ENCODE measurements at places on chromosomes 6 and 20.

DNA sequence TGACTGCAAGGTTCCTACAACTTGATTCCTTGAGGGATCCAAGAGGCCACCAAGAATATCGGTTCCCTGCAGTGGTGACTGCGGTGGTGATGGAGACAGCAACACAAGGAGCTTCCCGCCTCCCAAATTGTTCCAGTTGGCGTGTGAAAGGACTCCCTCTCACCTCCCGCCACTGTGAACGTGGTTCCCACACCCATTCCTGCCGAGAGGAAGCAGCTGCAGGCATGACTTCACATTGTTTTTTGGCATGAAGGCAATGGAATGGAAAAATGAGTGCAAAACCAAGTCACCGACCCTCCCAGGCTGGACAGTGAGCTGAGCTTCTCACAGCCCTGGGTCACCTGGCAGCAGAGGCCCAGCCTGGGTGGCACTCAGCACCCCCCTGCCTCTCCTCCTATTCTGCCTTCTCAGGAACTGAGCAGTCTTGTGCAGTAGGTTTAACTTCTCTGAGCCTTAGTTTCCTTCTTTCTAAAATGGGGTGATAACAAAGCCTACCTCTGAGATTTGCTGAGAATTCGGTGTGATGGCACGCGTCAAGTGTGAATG, 75.0 kb downstream of the CNKSR3 start:
- no peak for DNase-seq

DNA sequence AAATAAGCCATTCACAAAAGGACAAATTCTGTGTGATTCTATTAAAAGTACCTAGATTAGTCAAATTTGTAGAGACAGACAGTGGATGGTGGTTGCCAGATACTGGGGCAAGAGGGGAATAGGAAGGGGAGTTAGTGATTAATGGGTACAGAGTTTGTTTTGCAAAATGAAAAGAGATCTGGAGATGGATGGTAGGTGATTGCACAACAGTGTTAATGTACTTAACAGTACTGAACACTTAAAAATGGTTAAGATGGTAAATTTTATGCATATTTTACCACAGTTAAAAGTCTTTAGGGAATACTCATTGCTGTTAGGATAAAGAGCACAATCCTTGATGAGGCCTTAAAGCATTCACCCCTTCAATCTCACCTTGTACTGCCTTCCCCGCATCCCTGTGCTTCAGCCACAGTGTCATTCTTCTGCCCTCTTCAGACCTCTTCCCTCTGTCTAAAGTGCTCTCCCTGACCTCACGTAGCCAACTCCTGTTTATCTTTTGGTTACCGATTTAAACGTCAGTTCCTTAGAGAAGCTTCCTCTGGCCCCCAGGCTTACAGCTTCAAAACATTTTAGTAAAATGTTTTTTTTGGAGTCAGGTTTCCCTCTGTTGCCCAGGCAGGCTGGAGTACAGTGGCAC, 11.8 kb downstream of the PSMF1 start:
- DNase-seq, result no peak

GRCh38 chr20:3612795-3613572, 50.2 kb downstream of the GFRA4 start:
- no peak for DNase-seq

DNA sequence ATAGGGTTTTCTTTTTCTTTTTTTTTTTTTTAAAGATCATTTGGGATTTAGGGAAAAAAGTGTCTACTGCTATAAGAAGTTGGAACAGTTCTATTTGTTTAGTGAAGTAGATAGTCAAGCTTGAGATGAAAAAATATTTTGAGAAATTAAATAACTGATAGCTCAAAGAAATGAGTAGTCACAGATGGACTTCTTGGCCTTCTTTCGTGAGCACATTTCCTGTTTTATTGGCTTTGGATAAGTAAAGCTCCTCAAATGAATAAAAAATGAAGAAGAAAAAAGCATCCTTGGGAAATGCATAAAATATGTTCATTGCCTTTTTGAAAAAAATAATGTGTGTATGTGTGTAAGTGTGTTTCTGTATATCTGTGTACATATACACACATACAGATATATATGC, 515.9 kb downstream of the GRIK2 start:
- no peak for DNase-seq

DNA sequence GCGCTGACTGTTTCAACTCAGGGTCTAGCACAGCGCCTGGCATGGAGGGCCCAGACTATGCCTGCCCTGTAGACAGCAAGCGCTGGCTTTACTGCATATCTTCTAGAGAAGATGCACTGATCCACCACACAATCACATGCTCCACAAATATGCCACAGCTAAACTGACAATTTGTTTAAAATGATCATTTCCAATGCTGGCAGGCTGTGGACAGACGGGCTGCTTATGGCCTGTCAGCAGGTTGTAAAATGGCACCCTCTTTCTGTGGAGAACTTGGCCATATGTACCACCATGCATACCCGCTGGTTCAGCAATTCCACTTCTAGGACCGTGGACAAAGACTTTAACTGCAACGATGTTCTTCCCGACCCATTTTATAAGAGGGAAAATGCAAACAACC, 40.8 kb downstream of the STAU1 start:
- DNase-seq, result no peak

- DNase-seq, result no peak
These were observed 17.7 kb downstream of the GTF2H5 start for GRCh38 chr6:158185729-158186456.

DNA sequence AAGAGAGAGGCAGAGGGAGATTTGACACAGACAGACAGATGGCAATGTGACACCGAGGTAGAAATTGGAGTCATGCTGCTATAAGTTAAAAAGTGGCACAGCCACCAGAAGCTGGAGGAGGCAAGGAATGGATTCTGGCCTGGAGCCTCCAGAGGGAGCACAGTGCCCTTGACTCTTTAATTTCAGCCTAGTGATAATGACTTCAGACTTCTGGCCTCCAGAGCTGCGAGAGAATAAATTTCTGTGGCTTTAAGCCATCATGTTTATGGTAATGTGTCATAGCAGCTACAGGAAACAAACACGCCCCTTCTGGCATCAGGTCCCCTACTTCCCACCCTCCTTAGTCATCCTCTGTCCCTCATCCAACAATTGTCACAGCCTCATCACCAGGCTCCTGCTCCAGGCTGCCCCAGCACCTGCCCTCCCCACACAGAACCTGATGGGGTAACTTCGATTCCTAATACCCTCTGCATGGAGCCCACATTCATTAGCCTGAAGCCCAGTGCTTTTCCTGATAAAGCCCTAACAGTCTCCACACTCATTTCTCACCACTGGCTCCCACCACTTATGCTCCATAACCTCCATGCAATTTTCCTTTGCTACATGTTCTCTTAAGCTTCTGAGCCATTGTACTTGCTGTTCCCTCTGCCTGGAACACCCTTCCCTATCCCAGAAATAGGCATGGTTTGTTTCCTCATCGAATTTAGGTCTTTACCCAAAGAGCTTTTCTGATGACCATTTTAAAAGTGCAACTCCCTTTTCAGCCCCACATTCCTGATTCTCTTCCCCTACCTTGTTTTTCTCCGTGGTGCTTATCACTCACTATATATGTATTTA, 69.7 kb upstream of the TOX2 start:
- no peak for DNase-seq

DNA sequence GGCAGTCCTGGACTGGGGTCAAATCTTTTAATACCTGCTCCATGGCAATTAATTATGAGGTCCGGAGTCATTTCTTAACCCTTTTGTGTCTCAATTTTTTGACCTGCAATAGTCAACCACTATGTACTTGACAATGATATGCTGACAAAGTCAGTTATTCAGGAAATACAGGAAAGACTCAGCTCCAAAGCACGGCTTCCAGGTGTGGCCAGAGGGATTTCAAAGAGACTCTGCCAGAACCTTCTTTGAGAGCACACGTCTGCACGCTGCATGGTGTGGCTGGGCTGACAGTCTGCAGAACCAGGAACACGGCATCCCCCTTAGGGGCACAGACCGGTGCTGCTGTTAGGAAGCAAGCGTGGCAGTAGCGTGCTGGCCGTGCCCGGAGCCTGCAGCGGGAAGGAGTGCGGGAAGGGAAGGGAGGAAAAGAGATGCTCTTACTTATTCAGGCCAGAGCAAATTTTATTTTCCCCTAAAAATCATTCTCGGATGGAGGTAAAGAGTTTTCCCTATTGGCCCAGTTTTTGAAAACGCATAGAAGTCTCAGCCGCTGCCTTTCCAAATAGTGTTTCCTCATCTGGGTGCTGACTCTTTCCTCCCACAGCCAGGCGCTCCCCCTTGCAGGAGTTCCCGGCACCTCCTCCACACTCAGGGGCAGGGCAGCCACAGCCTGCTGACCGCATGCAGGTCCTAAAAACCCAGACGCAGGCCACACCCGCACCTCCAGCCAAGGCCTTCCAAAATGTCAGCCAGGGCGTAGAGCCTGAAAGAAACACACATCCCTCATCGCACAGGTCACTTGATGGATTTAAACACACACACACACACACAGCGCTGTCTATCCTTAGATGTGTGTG, 187.4 kb upstream of the SNX9 start:
- no peak for DNase-seq

- no peak for DNase-seq
These were observed 1075.6 kb upstream of the GJE1 start for GRCh38 chr6:141056945-141057625.

DNA sequence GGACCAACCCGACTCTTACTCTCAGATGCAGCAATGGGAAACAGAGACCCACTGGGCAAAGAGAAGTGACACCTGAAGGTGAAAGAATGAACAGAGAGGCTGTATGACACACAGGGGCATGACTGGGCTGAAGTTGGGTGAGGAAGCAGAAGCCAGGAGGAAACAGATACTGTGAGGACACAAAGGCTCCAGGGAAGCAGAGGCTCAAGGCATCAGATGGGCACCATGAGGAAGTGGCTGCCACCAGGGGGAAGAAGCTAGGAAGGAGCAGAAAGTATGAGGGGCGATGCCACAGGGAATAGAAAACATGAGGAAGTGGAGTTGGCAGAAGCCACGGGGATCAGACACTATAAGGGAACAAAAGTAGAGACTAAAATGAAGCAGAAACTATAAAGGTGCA, 30.9 kb upstream of the OCSTAMP start:
- no peak for DNase-seq

DNA sequence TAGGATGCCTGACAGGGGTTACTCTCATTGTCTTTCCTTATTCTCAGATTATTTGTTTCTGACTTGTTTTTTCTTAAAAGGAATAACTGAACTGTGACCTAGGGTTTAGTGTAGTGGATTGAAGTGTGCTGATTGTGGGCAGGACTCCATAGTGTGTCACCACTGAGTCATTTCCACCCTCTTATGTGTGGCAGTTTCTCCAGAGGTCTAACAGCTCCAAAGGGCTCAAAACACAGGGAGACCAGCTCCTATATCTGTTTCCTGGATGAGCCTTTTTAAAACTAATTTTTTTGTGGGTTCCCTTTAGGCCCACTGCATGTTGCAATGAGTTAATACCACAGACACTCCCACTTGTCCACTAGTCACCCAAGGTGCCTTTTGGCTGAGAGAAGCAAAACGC, 951.1 kb upstream of the ADGRB3 start:
- DNase-seq, result no peak

DNA sequence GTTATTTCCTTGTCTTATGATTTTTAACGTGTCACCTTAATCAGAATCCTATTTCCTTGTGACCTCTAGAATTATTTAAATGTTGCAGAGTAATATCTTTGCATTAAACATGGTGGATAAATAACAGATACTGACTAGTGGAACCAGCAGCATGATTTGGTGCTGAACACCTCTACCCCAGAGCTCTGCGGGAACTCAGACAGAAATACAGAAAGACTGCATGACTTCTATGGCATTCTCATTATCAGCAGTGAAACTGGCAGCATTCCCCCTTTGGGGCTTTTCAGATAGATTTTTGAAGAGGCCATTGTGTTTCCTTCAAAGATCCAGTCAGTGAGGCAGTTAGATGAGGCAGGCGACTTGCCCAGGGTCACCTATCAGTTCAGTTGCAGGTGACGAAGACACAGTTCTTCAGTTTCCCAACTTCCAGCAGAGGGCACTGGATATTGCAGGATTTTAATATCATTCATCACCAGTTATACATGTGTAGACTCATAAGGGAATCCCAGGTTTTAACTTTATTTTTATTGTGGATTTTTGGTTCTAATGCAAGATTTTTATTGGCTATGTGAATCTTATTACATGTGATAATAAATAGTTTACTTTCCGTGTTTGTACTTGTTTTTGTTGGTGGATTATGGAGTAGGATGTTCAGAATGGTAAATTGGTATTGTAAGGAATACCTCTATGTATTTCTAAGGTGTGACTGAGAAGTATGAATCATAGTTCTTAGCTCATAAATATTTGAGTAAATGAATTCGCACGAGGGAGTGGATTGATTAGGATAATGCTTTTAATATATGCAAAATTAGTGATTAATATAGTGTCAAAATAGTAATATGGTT, 81.3 kb downstream of the AFDN start:
- DNase-seq, result no peak

DNA sequence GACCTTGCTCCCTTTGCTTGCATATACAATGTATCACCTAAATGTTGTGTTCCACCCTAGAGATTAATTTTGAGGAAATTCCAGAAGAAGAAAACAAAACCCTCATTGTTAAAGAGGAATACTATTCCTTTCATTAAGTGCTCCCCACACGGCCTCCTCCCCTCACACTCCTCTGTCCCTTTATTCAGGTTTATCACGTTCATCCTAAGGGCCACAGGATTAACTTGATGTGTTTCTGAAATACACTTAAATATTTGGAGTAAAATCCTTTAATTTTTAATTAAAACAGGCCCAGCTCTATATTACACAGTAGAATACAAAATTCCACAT, 89.4 kb upstream of the MRPS10 start:
- no peak for DNase-seq

DNA sequence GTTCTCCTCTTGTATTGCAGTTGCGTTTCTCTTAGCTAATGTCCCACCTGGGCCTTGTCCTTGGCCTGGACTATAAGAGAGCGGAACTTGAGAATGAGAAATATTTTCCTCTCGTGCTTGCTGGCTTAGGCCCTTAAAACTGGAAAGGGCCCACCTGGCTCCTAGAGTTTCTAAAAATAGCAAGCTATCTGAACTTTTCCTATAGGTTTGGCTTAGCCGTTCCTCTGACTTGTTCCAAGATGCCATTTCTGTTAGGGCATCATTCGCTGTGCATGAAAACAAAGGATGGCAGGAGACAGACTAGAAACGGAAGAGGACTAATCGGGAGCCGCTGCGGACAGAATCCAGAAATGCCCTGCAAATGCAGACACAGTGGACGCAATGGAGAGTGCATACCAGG, 4.5 kb downstream of the RIPOR3 start:
- DNase-seq, result no peak

GRCh38 chr20:53621482-53622246, 28.0 kb upstream of the ZNF217 start:
- DNase-seq, result no peak

GRCh38 chr6:145587334-145587733, 148.0 kb downstream of the EPM2A start:
- DNase-seq, result no peak

DNA sequence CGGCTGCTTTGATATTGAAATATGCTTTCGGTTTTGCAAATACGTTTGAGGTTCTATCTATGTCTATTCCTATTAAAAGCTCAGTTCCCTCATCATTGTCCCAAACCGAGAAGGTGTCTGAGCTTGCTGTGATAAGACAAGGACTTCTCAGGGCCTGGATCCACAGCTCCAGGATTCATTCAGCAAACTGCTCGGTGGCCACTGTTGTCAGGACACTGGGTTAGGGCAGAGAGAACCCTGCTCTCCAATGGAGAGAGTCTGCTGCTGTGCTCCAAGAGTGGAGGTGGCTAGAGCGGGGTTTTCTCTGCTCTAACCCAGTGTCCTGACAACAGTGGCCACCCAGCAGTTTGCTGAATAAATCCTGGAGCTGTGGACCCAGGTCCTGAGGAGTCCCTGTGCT, 198.5 kb downstream of the CDH4 start:
- DNase-seq, result no peak
